ENCODE measurements at places on chromosomes 3 and 15.

DNA sequence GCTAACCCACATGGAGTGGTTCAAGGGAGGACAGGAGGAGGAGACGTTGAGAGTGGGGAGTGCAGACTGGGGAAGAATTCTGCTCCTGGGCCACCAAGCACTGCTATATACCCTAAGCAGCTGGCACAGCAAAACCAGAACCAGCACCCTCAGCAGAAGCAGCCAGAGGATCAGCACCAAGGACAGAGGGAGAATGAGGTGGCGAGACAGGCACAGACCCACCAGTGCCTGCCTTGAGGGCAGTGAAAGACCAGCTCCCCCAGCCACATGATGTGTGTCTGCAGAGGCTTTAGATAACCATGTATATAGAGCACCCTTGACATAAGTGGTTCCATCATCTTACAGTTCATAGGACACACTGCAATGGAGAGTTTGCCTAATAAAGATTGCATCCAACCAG lies 319.0 kb downstream of the GABRB3 start:
- no peak for DNase-seq

GRCh38 chr3:179796421-179796820 lies 143.6 kb downstream of the USP13 start:
- DNase-seq: no peak

DNA sequence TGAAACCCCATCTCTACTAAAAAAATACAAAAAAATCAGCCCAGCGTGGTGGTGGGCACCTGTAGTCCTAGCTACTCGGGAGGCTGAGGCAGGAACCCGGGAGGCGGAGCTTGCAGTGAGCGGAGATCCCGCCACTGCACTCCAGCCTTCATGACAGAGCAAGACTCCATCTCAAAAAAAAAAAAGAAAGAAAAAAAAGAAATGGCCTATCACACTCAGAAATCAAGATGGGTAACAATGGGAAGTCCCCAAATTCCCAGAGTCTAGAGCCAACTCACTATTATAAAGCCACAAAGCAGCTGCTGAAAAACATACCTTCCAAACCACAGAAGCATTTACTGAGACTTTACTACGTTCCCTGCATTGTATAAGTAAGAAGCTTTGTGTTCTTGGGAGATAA lies 7.5 kb downstream of the HDGFL3 start:
- DNase-seq: no peak

- DNase-seq: no peak
Observed at GRCh38 chr3:81761904-81762580, 597 bp upstream of the GBE1 start.

DNA sequence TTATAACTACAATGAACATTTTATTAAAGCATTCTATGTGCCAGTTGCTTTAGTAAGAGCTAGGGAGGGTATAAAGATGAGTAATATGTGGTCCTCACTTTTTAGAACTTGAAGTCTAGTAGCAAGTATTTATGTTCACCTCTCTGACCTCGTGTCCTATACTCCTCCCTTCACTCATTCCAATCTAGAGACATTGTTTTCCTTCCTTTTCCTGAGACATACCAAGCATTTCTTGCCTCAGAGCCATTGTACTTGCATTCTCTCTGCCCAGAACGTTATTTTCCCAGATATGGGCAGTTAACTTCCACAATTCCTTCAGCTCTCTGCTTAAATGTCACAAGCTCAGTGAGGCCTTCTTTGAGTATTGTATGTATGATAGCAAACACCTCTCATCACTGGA lies 408.6 kb downstream of the PDCD6IP start:
- no peak for DNase-seq

GRCh38 chr15:70806992-70807712 lies 43.8 kb upstream of the UACA start:
- DNase-seq: no peak

DNA sequence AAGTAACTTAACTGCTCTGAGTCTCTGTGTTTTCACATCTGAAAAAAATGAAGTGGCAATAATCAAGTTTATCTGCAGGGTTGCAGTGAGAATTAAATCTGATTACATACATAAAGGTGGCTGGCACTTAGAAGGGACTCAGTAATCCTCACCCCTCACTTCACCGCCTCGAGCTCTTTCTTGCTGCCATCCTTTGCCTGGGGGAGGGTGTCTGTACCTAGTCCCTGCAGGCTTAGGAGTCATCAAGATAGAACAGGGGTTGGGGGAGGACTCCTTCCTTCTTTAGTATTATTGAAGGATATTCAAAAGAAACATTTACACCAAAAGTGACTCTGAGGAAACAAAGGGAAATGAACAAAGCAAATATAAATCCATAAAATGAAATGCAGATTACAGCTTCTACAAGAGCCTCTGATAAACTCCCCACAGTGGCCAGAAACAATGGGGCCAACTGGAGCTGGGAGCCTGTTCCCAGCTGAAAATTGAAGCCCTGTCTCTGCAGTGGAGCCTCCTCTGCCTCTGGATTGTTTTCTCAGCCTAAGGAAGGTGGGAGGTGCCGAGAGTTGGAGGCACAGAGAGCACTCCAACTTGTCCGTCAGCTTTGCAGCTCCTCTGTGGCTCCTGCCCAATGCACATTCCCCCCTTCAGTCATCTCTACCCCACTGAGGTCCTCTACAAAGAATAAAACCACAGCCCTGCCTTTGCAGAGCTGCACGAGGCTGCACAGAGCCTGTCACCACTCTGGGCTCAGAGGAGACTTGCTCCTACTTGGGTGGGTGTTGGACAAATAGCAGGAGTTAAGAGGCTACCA lies 41.8 kb downstream of the CRYGS start:
- DNase-seq: no peak

GRCh38 chr15:77986891-77987764 lies 90.4 kb downstream of the TBC1D2B start:
- DNase-seq: no peak

Measured in HFF-Myc (cell line).